ENCODE measurements at places on chromosomes 6 and 20. TPM values are rescaled to one million over a fixed set of nuclear protein-coding genes. Genes with fewer than 3 reads are reported as not detected.

The MAP3K5 gene
- total RNA-seq: 1.7 TPM

The GPR63 gene
- 0.30 TPM for total RNA-seq

The YWHAB gene
- 209 TPM for total RNA-seq

The OR2H2 gene
- total RNA-seq: not detected

The RBPJL gene
- not detected for total RNA-seq

The PRL gene
- not detected for total RNA-seq

The DNAH8 gene
- not detected for total RNA-seq

The PCMTD2 gene
- 9.2 TPM for total RNA-seq

The EPPIN gene
- not detected for total RNA-seq

The GRM1 gene
- not detected for total RNA-seq

The NUP153 gene
- total RNA-seq: 34.7 TPM

The CALHM4 gene
- not detected for total RNA-seq

The RSPO3 gene
- total RNA-seq: 81.4 TPM

The RFX6 gene
- total RNA-seq: not detected

The SEL1L2 gene
- total RNA-seq: not detected

The TMEM244 gene
- total RNA-seq: not detected

The KIAA1755 gene
- total RNA-seq: 0.18 TPM

The DLL1 gene
- 0.18 TPM for total RNA-seq

The HLA-DMA gene
- total RNA-seq: 3.3 TPM

The NNAT gene
- total RNA-seq: not detected

The SLC17A2 gene
- total RNA-seq: not detected

The CD109 gene
- total RNA-seq: 81.2 TPM

The GTSF1L gene
- not detected for total RNA-seq

The SLC35D3 gene
- total RNA-seq: 0.07 TPM

The COL12A1 gene
- total RNA-seq: 5.4 TPM

The DEFB123 gene
- not detected for total RNA-seq

The BPIFB1 gene
- total RNA-seq: not detected

The GNAS-AS1 gene
- not detected for total RNA-seq

The HCRTR2 gene
- total RNA-seq: not detected

The SMIM29 gene
- total RNA-seq: 21.1 TPM

The LY6G6D gene
- not detected for total RNA-seq

The ZC3H12D gene
- total RNA-seq: 0.21 TPM
